Pons (tissue), 1 donor: ENCODE measurements at places on chromosomes 3 and 15.

- DNase-seq = no peak
Measured at GRCh38 chr3:140765246-140765645, 87.4 kb downstream of the TRIM42 start.

DNA sequence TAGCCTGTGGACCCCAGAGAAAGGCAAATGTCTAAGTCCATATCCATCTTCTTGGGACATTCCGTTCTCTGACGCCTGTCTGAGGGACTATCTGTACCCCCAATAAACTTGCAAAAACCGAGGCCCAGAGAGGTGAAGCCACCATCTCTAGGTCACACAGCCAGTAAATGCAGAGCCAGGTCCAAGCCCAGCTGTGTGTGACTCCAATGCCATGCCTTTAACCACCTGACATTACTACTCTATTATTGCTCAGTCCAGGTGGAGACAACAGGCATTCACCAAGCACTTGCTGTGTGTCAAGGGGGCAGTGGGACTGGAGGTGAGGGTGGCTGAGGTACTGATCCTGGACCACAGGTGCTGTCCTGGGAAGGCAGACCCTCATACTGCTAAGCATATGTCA lies 25.4 kb downstream of the CYP8B1 start:
- DNase-seq = no peak

GRCh38 chr15:71114066-71114680 lies 1.1 kb upstream of the THSD4 start:
- no peak for DNase-seq

GRCh38 chr3:122100591-122101463 lies 45.7 kb downstream of the CD86 start:
- peak; percentile 11 for DNase-seq

- no peak for DNase-seq
Measured at GRCh38 chr3:159866201-159866746, 122.4 kb upstream of the IL12A start.

- DNase-seq = no peak
Measured at GRCh38 chr15:72170691-72171090, 26.9 kb downstream of the GRAMD2A start.

GRCh38 chr3:53242642-53243041 lies 13.2 kb downstream of the TKT start:
- DNase-seq = no peak

DNA sequence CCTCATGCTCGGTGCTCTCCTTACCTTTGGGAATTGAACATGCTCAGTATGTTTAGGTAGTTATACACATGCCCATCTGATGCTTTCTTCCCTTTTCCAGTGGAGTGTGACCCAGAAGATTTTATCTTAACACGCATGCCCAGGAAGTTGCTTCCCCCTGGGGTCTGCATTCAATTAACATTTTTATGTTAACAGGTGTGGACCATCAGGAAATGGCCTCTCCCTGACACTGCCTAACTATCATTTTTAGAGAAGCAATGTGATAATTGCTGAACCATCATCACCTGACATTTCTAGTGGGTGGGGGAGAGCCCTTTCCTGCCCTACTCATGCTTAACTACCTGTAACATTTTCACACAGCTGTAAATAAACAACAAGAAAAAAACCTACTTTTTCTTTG lies 55.1 kb upstream of the TGFBR2 start:
- no peak for DNase-seq

DNA sequence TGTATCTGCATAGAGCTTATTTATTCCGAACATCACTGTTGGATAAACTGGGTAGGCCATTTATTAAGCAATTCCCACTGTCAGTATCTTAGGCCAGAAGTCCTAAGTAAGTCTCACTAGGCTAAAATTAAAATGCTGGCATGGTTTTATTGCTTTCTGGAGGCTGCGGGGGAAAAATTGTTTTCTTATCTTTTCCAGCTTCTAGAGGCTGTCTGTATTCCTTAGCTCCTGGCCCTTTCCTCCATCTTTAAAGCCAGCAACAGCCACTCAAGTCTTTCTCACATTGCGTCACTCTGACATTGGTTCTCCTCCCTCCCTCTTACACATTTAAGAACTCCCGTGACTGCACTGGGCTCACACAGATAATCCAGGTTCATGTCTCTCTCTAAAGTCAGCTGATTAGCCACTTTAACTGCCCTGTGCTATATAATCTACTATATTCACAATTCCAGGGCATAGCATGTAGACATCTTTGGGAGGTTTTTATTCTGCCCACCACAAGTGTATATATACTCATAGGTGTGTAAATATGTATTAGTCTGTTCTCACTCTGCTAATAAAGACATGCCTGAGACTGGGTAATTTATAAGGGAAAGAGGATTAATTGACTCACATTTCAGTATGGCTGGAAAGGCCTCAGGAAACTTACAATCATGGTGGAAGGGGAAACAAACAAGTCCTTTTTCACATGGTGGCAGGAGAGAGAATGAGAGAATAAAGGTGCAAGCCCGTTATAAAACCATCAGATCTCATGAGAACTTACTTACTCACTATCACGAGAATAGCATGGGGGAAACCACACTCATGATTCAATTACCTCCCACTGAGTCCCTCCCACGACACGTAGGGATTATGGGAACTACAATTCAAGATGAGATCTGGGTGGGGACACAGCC lies 113.5 kb upstream of the SLC7A14 start:
- DNase-seq = no peak

GRCh38 chr15:79724312-79724711 lies 172.5 kb downstream of the MTHFS start:
- DNase-seq = peak; percentile 3

GRCh38 chr3:99503350-99503749 lies 135.0 kb upstream of the COL8A1 start:
- no peak for DNase-seq

- no peak for DNase-seq
Measured at GRCh38 chr3:50297896-50298725, 1.1 kb downstream of the HYAL3 start.

- peak; percentile 36 for DNase-seq
Measured at GRCh38 chr3:71956716-71957115, 171.8 kb upstream of the PROK2 start.

- no peak for DNase-seq
Measured at GRCh38 chr3:197960694-197961581, 921 bp downstream of the LMLN start.

DNA sequence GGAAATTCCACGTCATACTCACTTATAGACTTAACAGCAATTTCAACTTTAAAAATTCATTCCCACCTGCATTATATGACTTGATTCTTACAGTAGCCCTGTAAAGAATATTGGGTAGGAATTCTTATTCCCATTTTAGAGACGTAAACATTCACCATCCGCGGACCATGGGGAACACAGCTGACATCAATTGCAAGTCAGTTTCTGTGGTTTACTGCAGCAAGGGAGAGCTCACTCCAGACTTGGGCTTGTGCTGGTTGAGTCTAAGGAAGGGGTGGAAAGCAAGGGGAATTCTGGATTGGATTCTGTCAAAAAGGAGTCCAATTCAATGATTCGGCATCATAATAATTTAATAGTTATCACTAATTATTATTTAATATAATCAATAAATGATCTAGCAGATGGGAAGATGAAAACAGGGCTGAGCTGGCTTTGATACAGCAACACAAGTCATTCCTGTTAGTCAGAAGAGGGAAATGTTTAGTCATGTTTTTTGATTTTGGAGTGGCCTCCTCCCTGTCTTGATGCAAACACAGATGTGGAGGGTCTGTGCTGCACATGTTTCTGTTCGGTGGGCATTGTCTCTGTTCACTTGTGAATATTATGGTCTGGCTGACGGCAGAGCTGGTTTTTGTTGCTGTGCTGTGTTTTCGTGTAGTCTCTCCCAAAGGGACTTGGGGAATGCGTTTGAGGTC lies 9.7 kb downstream of the LIPC start:
- DNase-seq = no peak

DNA sequence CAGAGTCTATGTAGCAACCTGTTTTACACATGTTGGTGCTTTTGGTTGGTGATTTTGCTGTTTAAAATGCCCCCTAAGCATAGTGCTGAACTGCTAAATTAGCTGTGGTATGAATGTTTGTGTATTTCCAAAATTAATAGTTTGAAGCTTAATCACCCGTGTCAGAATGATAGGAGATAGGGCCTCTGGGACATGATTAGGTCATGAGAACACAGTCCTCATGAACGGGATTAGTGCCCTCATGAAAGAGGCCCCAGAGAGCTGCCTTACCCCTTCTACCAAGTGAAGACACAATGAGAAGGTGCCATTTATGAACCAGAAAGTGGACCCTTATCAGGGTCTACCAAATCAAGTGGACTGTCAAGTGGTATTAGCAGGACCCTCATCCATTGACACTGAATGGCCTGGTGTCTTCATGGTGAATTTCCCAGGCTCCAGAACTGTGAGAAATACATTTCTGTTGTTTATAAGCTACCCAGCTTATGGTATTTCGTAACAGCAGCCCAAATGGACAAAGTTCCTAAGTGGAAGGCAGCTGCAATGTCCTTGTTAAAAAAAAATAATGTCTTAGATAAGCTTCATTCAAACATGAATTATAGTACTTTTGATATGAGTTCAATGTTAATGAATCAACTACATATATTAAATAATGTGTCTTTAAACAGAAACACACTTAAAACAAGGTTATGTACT lies 37.7 kb upstream of the FRMD4B start:
- no peak for DNase-seq

- DNase-seq = no peak
Measured at GRCh38 chr15:38853608-38854007, 289.0 kb upstream of the RASGRP1 start.

- no peak for DNase-seq
Measured at GRCh38 chr3:129231331-129232119, 17.9 kb upstream of the COPG1 start.

DNA sequence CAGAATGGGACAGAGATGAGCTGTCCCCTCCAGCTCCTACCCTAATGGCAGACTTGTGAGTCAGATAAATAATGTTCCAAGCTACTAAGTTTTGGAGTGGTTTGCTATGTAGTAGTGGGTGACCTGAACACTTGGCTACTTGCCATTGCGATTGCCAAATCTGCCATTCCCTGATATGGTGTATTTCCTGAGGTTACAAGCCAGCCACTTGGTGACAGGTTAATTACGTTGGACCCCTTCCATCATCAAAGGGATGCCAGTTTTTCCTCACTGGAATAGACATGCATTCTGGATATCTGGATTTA lies 33.6 kb downstream of the MORF4L1 start:
- DNase-seq = no peak

- no peak for DNase-seq
Measured at GRCh38 chr3:110804856-110805255, 266.8 kb upstream of the NECTIN3 start.

GRCh38 chr3:88478460-88478859 lies 328.7 kb downstream of the C3orf38 start:
- DNase-seq = no peak

DNA sequence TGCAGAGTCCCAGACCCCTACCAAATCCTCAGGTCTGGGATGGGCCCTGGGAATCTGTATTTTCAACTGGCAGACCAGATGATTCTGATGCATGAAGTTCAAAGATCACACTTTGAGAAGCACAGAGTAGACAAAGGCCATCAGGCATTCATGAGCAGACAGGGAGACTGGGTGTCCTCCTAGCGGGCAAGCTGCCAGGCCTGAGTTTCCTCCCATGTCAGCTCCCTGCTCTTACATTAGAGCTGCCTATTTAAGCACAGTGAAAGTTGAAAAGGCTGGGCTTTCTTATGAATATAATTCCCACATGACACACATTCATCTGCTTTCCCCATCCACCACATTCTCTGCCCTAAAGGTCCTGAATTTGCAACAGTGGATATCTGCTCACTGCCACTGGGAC lies 14.0 kb downstream of the CAPN3 start:
- peak; percentile 17 for DNase-seq

- DNase-seq = peak; percentile 53
Measured at GRCh38 chr3:195556390-195556789, 13.3 kb upstream of the PPP1R2 start.

GRCh38 chr3:27076815-27077630 lies 292.2 kb downstream of the NEK10 start:
- DNase-seq = no peak

- no peak for DNase-seq
Measured at GRCh38 chr15:84970843-84971242, 10.8 kb upstream of the PDE8A start.

DNA sequence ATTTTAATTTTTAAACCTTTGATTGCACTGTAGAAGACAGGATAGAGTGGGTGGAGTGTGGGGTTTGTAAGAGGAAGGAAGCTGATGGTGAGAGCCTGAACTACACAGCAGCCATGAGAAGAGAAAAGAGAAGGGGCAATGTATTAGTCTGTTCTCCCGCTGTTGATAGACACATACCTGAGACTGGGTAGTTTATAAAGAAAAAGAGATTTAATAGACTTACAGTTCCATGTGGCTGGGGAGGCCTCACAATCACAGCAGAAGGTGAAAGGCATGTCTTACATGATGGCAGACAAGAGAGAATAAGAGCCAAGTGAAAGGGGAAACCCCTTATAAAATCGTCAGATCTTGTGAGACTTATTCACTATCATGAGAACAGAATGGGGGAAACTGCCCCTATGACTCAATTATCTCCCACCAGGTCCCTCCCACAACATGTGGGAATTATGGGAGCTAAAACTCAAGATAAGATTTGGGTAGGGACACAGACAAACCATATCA lies 37.3 kb downstream of the STARD5 start:
- DNase-seq = no peak

DNA sequence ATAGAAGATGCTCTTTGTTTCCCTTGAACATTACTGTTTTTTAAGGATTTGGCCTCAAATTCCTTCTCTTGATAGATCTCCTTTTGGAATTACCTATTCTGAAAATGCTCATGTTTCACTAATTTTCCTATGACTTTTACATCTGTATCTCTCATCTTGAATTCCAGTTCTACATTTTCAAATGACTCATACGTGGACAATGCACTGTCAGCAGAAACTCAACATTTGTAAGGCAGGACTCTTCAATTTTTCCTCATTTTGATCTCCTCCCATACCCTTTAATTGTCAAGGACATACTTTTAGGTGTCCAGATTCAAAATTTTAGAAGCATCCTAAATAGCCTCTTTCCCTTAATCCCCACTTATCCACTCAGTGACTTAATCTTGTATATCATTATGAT lies 341.0 kb upstream of the RASGRP1 start:
- no peak for DNase-seq

GRCh38 chr3:8640223-8640622 lies 4.4 kb downstream of the SSUH2 start:
- DNase-seq = no peak

DNA sequence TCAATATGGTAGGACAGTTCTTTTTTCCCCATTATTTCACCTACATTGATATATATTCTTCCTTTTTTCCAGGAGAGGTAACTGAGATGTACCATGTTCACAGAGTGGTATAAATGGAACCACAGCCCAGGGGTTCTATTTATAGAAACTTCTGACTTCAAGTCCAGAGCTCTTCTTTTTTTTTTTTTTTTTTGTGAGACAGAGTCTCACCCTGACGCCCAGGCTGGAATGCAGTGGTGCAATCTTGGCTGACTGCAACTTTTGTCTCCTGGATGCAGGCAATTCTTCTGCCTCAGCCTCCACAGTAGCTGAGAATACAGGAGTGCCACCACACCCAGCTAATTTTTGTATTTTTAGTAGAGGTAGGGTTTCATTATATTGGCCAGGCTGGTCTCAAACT lies 267.1 kb upstream of the TPRG1 start:
- DNase-seq = no peak

- DNase-seq = peak; percentile 91
Measured at GRCh38 chr3:17645074-17645698, 97.2 kb downstream of the TBC1D5 start.

GRCh38 chr3:185667574-185667973 lies 81.5 kb downstream of the SENP2 start:
- no peak for DNase-seq

GRCh38 chr3:37387462-37387861 lies 213.1 kb upstream of the LRRFIP2 start:
- DNase-seq = no peak

GRCh38 chr3:174951034-174951433 lies 91.9 kb downstream of the NAALADL2 start:
- no peak for DNase-seq
